Stimulated activated CD4-positive, alpha-beta T cell treated with anti-CD3 and anti-CD28 coated beads, TNF-alpha, amount 100 ng/mL, for 24 hours (primary cell): ENCODE measurements at places on chromosomes 6 and 20.
A peak's percentile ranks its signal among the peaks of the same experiment; 100 is the strongest.

DNA sequence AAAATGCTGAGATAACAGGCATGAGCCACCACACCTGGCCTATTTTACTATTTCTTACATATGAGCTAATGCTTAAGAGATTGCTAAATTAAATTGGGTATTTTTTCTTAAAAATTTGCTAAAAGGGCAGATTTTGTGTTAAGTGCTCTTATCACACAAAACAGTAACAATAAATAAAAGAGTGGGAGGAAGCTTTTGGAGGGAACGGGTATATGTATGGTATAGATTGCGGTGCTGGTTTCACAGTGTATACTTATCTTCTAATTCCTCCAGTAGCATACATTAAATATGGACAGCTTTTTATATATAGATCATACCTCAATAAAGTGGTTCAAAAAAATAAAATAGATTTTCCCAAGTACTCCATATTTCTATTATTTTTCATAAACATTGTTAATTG is 39.4 kb upstream of the FABP7 start:
- DNase-seq, result no peak

DNA sequence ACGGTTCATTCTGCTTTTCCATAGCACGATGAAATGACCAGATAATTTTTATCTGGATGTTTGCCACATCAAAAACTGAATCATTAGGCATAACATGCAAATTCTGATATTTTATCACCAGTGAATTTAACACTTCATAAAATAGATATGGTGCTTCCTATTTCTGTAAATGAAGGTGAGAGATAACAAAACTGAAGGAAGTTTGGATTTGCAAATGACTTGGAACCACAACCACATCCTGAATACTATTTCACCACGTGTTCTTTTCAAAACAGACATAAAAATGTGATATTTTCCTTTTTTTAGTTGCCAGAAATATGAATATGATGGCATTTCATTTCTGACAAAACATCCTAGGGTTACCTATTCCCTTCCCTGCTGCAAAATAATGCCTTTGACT is 146.1 kb downstream of the EDN1 start:
- DNase-seq, result no peak

GRCh38 chr6:110875548-110876169 is 1.1 kb downstream of the AMD1 start:
- DNase-seq, result peak; percentile 52

DNA sequence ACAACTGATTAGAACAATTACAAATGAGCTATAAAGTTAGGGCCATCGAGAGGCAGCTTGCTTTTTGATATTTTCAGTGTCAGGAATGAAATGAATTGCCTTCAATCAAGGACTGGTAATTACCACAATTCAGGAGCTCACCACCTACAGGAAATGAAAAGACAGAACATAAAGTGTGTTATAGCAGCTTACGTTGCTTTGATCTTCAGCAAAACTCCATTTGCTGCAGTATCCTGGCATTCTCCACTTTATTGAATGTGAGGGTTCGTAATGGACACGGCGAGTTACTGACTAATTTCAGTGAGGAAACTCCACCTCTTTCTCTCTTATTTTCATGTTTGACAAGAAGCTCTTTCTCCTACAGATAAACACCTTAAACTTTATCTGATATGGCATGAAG is 440.0 kb upstream of the HSF2 start:
- DNase-seq, result no peak

- DNase-seq, result no peak
Measured at GRCh38 chr6:137266309-137266586, 47.1 kb upstream of the IFNGR1 start.

DNA sequence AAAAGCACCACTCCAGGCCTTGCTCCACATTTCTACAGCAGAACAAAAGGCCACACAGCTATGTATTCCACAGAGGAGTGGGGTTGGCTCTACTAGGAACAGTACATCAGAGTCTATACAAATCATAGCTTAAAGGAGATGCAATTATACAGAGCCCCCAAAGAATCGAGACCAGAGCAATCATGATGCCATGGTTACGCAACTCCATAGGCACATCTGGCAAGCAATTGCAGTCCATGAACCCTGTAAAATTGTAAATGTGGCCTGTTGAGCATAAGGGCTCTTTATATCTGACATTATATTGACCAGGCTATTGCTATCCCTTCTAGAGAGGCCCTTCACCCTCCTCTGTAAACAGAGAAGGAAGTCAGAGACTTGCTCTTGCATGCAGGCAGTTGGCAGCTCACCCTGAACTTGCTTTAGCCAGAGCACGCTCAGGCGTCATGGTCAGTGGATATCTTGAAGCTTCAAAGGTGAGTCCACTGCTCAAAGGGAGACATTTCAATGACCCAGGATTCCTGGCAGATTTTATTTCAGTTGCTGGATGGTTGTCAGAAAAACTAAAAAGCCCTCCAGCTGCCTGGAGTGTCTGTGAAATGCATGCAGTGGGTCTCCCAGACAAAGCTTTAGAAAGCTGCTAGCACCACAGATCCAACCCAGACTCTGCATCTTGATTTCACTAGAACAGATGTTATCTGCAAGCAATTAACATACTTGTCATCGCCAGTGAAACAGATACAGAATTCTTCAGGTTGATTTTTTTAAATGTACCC is 357.2 kb downstream of the CENPW start:
- no peak for DNase-seq

- DNase-seq, result no peak
Measured at GRCh38 chr6:135505648-135506047, 8.1 kb upstream of the AHI1 start.

DNA sequence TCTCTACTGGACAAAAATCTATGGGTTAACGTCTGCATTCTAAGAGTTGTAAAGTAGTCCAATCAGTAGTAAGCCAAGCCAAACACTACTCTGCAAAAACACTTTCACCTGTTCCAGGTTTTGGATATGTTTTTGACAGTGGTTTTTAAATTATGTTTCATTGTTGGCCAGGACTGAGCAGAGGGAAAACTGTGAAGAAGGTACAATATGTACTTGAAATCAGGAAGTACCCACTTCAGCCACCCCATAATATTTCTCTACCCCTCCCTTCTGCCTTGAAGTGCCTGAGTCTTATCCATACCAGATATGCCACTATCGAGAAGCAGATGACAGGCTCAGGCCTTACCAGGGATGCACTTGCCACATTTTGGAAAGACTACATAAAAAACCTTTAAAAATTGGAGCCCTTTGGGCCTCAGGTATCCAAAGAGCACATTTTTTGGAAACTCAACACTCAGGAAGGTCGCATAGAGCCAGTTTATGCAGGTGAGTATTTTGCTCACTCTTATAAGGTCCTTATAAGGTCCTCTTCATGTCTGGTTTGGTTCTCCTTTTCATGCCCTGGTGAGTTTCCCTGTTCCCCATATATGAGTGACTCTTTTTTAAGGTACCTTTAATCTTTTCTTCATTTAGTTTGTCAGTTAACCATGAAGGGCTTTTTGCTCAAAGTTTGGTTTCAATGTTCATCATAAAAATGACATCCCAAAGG is 859.3 kb upstream of the FLRT3 start:
- no peak for DNase-seq

DNA sequence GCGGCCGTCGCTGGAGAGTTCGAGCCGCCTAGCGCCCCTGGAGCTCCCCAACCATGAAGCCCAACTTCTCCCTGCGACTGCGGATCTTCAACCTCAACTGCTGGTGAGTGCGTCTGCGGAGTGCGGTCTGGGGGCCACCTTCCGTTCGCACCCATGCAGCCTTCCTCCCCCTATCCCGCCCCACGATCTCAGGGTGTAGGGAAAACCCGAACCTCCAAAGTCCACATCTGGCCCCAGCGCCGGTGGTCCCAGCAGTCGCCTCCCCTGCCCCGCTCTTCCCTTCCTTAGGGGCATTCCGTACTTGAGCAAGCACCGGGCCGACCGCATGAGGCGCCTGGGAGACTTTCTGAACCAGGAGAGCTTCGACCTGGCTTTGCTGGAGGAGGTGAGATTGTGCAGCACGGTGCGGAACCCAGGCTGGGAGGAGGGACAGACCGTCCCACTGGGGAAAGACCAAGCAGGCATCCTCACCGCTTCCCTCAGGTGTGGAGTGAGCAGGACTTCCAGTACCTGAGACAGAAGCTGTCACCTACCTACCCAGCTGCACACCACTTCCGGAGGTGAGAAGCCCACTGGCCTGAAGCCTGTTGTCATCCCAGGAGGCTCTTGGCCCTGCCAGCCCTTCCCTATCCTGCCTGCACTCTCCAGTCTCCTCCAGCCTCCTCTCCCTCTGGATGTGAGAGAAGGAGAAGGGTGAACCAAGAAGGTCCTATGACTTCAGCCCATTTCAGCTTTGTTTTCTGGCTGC is 719 bp downstream of the SMPD2 start:
- DNase-seq, result no peak

DNA sequence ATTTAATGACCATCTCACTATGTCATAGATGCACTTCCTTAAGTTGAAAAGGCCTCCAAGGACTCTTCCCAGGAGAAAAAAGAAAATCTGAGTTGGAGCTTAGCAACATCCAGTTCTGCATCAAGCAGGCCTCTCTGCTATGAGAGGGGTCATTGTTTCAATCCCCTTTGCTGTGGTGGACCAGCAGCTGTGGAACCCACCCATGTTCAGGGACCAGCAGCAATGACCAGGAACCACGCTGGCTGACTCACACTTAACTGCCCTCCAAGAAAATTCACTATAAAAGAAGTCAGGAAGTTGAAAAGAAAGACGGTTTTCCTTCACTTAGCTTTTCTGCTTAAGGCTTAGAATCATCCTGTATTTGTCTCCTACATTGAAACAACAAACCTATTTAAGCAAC is 1062.4 kb upstream of the FLRT3 start:
- DNase-seq, result no peak
